ENCODE measurements at places on chromosomes 2 and 18. TPM values are rescaled to one million over a fixed set of nuclear protein-coding genes. Genes with fewer than 3 reads are reported as not detected.

DNA sequence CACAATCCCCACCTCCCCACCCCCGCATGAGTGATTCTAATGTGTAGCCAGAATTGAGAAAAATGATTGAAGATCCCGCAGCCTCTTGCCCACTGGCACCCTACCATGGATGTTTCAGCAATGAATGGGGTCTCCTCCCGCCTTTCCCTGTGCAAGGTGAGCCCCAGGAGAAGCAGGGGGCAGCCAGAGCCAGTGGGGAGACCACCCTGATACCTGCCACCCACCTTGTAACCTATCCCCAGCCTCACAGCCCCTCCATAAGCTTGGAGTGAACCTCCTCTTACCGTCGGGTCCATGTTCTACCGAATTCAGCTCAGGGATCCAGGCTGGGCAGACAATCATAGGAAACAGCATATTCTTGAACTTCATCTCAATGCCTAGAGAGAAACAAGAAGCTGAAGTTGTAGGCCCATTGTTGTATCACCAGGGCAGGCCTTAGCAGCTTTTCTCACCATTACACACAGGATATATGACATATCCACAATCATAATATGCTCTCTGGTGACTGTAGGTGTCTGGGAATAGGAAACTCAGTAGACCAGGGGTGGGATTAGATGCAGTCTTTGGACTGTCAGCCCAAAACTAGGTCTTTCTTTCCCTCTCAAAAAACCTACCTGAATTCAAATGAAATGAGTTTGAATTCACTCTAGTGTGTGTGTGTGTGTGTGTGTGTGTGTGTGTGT is 30.9 kb downstream of the XDH start:
- DNase-seq, result no peak

GRCh38 chr18:60067426-60068210 is 167.8 kb downstream of the PMAIP1 start:
- DNase-seq, result no peak

DNA sequence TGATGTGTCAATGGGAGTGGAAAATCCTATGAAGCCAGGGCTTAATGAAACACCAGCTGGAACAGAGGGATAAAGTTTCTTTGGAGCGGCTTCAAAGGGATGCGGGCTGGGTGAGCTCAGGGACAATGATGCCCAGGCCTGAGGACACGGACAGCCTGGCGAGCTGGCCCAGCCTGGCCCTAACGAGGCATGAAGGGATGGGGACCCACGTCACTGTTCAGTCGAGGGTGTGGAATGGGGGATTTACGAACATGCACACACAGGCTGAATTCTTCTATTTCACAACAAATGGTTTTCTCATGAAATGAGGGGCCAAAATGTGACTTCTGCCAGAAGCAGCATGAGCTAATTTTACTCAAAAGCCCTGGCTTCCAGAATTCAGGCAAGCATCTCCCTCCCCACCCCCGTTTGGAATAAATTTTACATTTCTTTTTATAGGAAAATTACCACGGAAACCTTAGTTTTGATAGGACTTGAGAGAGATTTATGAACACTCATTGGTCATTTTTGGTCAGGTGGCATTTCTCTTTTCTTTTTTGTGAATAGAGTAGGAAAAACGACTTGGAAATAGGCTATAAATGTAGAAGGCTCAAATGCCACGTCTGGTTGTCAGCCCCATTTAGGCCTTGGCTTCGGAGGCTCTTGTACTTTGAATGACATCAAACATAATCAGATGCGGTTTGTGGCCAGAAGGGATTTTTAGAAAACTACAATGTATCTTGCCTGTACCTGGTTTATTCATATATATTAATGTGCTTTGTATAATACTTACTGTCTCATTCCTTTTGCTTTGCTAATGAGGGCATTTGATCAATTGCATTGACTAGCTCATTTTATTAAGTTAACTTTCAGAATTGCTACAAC is 893.8 kb upstream of the CELF4 start:
- DNase-seq, result no peak

GRCh38 chr2:84897773-84898172 is 7.7 kb upstream of the TMSB10 start:
- no peak for DNase-seq

GRCh38 chr2:192194265-192194865 is 368 bp downstream of the TMEFF2 start:
- DNase-seq, result peak; percentile 19

DNA sequence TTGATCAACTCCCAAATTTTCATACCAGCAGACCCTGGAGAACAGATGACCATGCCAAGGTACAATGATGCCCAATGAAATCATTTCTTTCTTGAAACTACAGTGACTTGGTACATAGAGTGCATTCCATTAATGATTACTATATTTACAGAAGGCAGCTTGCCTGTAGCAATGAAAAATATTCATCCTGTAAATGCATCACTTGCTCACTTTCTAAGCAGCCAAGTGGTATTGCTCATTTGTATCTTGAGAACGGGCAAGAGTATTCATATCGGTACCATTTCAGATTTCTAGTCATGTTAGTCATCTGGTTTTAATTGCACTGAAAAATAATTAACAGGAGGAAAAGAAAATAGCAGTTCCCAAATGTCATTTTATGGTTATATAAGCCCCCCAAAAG is 59.6 kb downstream of the VIL1 start:
- DNase-seq, result no peak

Gene ABCB11
- total RNA-seq, result 0.05 TPM

Gene ANTXR1
- total RNA-seq, result 23.3 TPM
